ENCODE measurements at places on chromosomes 5 and 9. TPM values are rescaled to one million over a fixed set of nuclear protein-coding genes. Genes with fewer than 3 reads are reported as not detected.

GRCh38 chr5:2375291-2375690 is 376.2 kb downstream of the IRX2 start:
- DNase-seq, result no peak

GRCh38 chr5:142360051-142360498 is 35.3 kb upstream of the SPRY4 start:
- no peak for DNase-seq

The PCDH12 gene
- 3.6 TPM for total RNA-seq

The PCDHGA8 gene
- total RNA-seq, result 1.9 TPM

DNA sequence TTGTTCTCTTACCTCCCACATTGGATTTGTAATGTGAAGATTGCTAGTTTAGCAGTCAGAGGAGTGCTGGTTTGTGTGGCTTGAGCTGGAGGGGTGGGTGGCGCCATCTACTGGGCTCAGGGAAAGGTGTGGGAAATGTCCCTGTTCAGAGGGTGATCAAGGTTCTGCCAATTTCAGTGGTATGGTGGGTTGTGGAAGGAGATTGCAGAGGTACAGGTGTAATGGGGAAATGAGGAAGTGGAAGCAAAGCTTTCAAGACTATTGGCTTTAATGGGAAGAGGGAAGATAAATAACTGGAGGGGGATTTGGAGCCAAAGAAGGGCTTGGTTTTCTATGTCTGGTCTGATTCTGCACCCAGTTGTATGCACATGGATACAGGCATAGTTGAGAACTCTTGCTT is 76.4 kb downstream of the OSMR start:
- peak; percentile 50 for DNase-seq

The PCA3 gene
- not detected for total RNA-seq

DNA sequence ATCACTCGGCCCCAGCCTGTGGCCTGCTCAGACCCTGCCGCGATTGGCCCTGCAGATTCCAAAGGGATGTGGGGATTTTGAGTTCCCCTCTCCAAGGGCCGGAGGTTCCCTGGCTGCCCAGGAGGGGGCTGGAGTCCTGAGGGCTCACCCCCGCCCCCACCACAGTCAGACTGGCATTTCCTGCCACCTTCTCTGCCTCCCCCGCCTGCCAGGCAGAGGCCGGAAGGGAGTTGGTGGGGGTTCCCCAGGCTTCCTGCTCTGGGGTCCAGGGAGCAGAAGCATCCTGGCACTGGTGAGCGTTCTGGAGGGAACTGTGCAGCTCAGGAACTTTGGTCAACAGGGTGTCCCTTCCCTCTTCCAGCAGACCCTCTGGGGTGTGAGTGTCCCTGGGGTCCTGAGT is 70.6 kb downstream of the RXRA start:
- no peak for DNase-seq

The CEL gene
- total RNA-seq, result 11.9 TPM

The PCDHB2 gene
- total RNA-seq, result 3.6 TPM

GRCh38 chr9:98132158-98132557 is 13.1 kb upstream of the TRIM14 start:
- DNase-seq, result no peak

- no peak for DNase-seq
These were observed 118.0 kb upstream of the IRX2 start for GRCh38 chr5:2869471-2869870.

The GABRA1 gene
- total RNA-seq, result not detected
